ENCODE measurements at places on chromosomes 12 and 14.

- no peak for DNase-seq
These were observed 47.9 kb downstream of the NTF3 start for GRCh38 chr12:5479761-5480160.

DNA sequence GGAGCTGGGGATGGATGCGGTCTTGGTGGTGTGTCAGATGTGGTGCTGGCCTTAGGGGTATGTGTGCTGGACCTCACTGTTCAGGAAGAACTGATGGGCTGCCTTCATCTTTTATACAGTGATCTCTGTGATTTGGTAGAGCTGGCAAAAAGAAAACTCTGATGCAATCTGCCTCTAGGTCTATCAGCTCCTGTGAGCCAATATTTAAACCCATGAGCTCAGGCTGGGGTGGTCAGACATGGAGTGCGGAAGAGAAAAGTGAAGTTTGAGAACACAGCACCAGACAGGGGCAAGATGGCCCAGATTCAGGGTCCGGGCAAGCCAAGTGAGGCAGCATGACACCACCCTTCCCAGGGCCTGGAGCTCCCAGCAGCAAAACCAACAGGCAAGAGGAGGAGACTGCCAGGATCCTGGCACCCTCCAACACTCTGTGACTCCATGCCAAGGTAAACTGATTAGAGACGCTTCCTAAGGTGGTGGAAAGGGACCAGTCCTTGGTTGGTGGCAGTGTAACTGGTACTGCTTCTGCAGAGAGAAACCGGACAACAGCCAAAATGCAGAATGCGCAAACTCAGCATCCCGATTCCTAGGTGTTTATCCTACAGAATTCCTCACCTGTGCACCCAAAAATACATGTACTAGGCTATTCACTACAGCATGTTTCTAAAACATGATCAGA lies 82.3 kb downstream of the CHGA start:
- no peak for DNase-seq

DNA sequence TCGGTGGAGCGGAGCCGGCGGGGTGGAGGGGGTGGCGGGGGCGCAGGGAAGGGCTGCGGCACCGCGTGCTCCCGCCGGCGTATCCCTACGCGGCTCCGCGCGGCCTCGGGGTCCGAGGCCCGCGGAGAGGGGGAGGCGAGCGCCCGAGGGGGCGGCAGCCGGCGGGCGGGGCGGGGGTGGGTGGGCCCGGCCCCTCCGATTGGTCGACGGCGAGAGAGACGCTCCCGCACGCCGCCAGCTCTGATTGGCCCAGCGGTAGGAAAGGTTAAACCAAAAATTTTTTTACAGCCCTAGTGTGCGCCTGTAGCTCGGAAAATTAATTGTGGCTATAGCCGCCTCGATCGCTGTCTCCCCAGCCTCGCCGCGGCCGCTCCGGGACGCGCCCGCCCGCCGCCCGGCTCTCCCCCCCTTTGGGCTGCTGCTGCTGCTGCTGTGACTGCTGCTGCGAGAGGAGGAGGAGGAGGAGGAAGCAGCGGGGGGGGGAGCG lies at the start of gene FOXG1:
FOXG1 (plus strand) TSS at position 319 of the 487 bp plus-strand sequence. CDS start 493 bp downstream, outside the sequence.
- peak; percentile 92 for DNase-seq

- DNase-seq, result no peak
These were observed 229.1 kb downstream of the KCNC2 start for GRCh38 chr12:74980510-74980909.

- DNase-seq, result no peak
These were observed 73.2 kb downstream of the ANO4 start for GRCh38 chr12:100867639-100868393.

DNA sequence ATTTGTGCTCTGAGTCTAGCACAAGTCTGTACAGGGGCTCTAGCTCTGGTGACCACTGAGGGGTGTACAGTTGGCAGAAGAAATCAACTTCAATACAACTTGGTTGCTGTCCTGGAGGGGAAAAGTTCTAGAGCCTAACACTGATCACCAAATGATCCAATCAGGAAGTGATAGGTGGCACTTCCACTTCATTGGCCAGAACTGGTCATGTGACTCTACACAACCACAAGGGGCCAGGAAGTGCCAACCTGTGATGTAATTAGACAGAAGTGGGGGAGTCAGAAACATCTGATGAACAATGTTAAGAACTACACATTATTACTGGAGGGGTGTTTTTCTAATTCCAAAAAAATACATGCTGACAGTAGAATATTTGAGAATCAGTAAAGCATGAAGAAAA lies 401.6 kb downstream of the VRK1 start:
- no peak for DNase-seq

DNA sequence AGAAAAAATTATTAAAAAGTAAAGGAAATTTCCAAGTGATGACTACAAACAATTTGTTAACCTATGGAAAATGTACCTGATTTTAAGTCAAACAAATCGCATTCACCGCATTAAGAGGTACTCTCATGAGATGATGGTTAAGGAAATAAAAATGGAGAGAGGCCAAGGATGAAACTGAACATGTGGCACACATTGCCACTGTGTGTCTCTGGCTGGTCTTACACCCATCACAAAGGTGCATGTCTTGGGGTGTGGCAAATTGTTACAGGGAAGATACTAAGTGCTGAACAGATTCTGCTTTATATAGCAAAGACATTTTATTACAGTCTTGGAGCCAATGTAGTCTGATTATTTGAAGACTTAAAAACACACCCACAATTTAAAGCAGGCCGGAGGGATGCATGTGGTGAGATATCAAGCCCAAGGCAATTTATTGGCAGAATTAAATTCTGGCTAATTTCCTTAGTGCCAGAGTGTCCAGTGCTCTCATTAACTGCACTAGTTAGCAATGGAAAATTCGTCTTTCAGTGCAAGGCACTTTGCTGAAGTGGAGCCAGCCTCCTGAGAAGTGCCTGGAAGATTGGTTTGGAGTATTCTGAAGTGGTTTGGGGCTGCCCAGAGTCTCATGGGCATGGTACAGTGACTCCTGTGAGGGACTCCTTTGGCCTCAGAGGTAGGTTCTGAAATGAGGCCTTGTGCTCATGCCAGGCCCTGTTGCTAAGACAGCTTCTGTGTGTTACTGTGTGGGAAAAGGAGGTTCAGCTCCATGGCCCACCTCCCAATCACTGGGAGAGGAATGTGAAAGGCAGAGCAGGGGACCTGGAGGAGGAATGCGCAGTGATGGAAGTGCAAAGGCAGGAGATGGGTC lies 166.9 kb downstream of the BRMS1L start:
- DNase-seq, result peak; percentile 58

- no peak for DNase-seq
These were observed 378.5 kb downstream of the ADGRD1 start for GRCh38 chr12:131332224-131332623.

- DNase-seq, result no peak
These were observed 69.2 kb downstream of the SLC25A47 start for GRCh38 chr14:100392356-100392755.

GRCh38 chr12:27682534-27682933 lies 13.7 kb upstream of the REP15 start:
- DNase-seq, result no peak

GRCh38 chr14:103204852-103205540 lies 81.7 kb downstream of the TNFAIP2 start:
- DNase-seq, result no peak

DNA sequence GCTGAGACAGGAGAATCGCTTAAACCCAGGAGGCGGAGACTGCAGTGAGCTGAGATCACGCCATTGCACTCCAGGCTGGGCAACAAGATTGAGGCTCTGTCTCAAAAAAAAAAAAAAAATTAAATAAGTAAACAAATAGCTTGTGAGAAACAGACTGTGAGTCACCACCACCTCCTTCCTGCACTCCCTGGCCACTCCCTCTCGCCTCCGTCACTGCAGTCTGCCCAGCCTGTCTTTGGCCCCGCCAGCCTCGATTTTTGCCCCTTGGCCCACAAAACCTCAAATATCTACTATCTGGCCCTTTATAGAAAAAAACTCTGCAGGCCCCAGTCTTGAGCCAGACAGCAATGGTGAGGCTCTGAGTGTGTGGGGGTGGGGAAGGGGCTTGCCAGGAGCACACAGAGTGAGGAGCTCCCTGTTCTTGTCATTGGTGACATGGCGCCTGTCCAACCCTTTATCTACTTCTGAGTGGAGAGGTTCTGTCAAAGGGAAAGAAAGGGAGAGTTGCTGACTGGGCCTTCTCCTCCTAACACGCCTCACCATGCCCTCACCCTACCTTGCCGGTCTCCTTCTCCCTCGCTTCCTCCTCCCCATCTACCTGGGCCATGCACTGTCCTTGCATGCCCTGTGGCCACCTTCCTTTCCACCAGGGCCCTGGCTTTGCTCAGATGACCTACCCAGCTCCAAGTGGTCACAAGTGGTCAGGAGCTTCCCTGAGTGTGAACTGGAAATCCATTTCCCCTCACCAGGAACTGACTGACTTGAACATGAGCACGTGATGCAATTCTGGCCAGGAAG lies 22.1 kb downstream of the LGMN start:
- no peak for DNase-seq

- DNase-seq, result no peak
These were observed 1109.2 kb downstream of the FLRT2 start for GRCh38 chr14:86639146-86639545.

DNA sequence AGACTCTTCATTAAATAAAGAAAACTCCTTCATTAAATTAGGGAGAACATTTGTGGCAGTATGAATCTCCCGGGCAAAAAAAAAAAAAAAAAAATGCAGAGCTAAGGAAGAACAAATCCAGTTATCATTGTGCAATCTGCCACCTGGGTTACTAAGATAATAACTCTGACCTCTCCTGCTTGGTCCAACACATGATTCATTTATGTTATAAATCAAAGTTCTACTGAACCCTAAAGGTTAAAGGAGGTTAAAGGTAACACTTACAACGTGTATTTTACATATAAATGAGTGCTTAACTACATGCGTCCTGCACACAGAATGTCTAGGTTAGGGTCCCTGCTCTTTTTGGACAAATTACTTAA lies 4.2 kb downstream of the TGFB3 start:
- DNase-seq, result no peak

DNA sequence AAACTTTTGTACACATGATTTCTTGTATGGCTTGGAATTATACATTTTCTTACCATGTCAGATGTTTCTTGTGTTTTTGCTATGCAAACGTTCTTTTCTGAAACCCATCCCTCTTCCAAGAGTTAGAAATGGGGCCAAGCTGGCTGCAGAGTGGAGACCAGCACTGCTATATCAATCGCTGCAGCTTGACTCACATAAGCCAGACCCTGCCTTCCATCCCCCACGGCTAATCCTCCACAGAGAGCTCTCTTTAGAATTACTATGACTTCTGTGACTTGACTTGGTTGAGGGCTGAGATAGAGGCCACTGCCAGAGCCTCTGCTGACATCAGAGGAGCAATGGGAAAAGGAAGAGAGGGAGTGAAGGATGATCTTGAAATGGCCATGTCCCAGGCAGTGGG lies 147.9 kb downstream of the DACT1 start:
- DNase-seq, result no peak

DNA sequence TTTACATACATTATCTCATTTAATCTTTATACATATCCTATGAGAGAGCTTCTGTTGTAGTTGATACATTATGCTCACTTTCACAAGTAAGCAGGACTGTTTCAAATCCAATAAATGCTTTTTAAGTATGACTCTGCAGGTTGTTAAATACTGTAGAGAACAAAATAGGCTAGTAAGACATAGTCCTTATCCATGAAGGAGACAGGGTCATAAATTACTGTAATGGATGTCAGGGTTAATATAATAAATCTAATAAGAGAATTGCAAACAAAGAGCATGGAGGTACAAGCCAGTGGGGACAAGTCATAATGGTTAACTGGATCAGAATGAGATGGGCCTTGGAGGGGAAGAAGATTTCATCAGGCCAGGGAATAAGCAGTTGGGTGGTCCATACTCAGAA lies 303.8 kb upstream of the RGS6 start:
- DNase-seq, result no peak

GRCh38 chr12:5043589-5044419 lies at the start of gene KCNA5:
KCNA5 (plus strand) TSS chr12:5043879; CDS start chr12:5044148, 269 bp downstream.
- no peak for DNase-seq

- no peak for DNase-seq
These were observed 273.0 kb upstream of the SFSWAP start for GRCh38 chr12:131437706-131438492.

GRCh38 chr14:71244341-71244740 lies 337.1 kb downstream of the PCNX1 start:
- no peak for DNase-seq

GRCh38 chr14:61203081-61203753 lies 77.9 kb downstream of the TMEM30B start:
- peak; percentile 97 for DNase-seq

GRCh38 chr14:30134936-30135335 lies 207.3 kb upstream of the PRKD1 start:
- DNase-seq, result no peak

DNA sequence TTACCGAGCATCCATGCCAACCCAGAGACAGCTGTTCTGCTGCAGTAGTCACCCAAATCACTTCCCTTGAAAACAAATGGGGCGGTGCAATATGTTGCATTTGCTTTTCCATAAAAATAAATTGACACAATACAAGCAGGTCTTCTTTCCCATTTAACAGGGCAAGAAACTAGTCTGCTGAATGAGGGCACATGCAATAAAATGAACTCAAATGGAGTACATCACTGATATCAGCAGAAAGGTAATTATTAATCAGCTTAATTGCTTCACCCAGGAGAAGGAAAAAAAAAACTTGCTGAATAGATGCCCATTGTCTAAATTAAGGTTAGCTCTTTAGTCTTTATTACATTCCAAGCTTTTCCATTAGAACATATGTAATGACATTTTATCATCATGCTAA lies 175.1 kb upstream of the GZMB start:
- no peak for DNase-seq

GRCh38 chr12:55933799-55934742 lies 3.1 kb downstream of the DGKA start:
- no peak for DNase-seq

DNA sequence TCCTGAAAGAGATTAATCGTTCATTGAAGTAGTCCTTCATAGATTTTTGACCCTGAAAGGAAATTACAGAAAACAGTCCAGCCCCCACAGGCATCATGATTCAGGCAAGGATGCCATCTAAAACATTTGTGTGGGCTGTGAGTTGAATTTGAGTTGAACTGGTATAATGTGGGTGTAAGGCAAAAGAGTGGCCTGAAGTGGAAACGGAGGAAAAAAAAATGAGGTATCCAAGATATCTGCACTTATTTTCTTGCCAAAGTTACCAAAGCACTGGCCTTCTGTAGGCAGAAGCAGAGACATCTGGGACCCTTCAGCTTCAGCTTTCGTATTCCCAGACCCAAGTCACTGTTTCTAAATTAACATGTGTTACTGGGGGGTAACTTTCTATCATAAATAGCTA lies 105.1 kb upstream of the DIO2 start:
- DNase-seq, result no peak

DNA sequence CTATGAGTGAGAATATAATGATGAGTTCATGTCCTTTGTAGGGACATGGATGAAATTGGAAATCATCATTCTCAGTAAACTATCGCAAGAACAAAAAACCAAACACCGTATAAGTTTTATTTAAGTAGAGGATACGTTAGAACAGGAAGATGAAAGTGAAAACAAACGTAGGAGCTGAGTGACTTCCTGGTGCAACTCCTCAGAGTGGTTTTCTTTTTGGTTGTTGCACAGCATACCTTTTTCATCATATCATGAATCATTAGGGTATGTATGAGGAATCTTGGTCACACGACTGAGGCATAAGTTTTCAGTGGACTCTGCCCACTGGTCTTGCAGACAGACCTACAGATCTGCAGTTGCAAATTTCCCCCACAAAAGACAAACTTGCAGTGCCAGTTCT lies 199.0 kb downstream of the LRFN5 start:
- no peak for DNase-seq

All from NCI-H187 treated with DMSO at 0.1 percent for 48 hours (cell line).